NCI-H1092 (cell line): ENCODE measurements at places on chromosomes 3 and 15.

GRCh38 chr3:69472093-69472492 lies 86.2 kb upstream of the FRMD4B start:
- DNase-seq, result no peak

- no peak for DNase-seq
Observed at GRCh38 chr15:63573533-63573932, 23.7 kb upstream of the FBXL22 start.

GRCh38 chr3:130340766-130341165 lies 4.7 kb upstream of the COL6A5 start:
- no peak for DNase-seq

DNA sequence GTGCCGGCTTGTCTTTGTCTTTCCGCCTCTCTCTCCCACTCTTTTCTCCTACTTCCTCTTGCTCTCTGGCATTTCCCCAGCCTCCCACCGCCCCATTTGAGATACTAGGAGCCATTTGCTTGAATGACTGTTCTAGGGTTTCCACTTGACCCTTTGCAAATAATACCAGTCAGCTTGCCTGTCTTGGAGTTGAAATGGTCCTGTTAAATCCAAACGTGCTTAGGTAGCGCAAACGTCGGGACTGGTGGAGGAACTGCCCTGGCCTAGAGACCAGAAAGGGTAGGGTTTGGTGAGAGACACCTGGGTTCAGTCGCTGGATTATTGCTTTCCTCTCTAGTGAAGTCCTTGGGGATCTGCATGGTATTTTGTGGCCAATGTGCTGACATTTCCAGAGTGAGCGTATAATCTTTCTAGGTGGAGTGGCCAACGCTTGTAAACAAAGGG lies 10.6 kb downstream of the ZIC1 start:
- no peak for DNase-seq

GRCh38 chr3:170621256-170621655 lies 35.4 kb upstream of the SLC7A14 start:
- DNase-seq, result no peak

DNA sequence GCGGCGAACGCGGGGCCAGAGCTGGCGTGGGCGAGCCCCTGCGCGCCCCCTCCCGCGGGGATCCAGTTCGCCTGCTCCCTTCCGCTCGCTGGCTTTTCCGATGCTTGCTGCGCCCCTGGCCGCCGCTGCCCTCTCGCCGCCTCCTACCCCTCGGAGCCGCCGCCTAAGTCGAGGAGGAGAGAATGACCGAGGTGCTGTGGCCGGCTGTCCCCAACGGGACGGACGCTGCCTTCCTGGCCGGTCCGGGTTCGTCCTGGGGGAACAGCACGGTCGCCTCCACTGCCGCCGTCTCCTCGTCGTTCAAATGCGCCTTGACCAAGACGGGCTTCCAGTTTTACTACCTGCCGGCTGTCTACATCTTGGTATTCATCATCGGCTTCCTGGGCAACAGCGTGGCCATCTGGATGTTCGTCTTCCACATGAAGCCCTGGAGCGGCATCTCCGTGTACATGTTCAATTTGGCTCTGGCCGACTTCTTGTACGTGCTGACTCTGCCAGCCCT lies 721 bp downstream of the P2RY1 start:
- no peak for DNase-seq

- DNase-seq, result no peak
Observed at GRCh38 chr3:113000691-113001090, 9.9 kb downstream of the GTPBP8 start.

- DNase-seq, result no peak
Observed at GRCh38 chr15:84829428-84829827, 12.3 kb downstream of the ALPK3 start.

- DNase-seq, result no peak
Observed at GRCh38 chr3:151269631-151270030, 8.7 kb downstream of the P2RY14 start.

DNA sequence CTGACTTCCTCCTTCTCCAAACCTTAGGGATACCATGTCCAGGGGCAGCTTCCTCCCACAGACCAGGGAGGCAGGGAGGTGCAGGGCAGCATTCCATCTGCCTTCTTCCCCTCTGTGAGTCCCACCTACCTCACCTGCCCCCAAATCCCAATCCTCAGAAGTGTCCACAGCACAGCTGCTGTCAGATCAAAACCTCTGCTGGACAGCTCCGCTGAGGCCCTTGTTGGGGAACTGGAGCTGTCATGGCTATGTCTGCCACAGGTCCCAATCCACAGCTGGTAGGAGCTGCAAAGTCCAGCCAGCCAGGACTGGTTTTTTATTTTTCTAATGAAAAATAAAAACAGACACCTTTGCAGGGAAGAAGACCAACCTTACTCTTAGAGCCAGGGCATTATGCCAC lies 40.7 kb upstream of the TBC1D21 start:
- DNase-seq, result no peak
